Effector memory CD8-positive, alpha-beta T cell (primary cell): ENCODE measurements at places on chromosomes 16 and 17.

- H3K4me1 ChIP-seq: peaks cover 4% of the 10 kb centered on the region
- no peak overlapping the region for H3K4me3 ChIP-seq
- no peaks in the 10 kb centered on the region for H3K36me3 ChIP-seq
- no peak overlapping the region for H3K27ac ChIP-seq
- peaks cover 61% of the 10 kb centered on the region for H3K27me3 ChIP-seq
Measured at GRCh38 chr17:73711184-73711583, 66.9 kb upstream of the SDK2 start.

DNA sequence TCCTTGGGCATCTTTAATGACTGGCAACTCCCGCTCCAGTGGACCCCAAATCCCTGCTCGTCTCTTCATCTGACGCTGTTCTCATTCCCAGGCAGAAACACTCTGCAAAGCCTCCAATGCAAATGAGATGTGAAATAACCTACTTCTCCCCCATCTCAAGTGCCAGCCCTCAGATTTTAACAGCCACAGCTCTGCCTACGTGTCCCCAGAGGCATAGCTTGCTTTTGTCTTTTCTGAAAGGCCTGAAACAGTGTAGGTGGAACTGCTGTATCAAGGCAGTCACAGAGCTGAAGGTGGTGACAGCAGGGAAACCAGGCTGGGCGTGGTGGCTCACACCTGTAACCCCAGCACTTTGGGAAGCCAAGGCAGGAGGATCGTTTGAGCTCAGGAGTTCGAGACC is 14.7 kb downstream of the RPH3AL start:
- H3K27ac ChIP-seq: no peak overlapping the region
- H3K4me1 ChIP-seq: peaks cover 13% of the 10 kb centered on the region
- H3K4me3 ChIP-seq: no peak overlapping the region
- H3K36me3 ChIP-seq: no peaks in the 10 kb centered on the region

DNA sequence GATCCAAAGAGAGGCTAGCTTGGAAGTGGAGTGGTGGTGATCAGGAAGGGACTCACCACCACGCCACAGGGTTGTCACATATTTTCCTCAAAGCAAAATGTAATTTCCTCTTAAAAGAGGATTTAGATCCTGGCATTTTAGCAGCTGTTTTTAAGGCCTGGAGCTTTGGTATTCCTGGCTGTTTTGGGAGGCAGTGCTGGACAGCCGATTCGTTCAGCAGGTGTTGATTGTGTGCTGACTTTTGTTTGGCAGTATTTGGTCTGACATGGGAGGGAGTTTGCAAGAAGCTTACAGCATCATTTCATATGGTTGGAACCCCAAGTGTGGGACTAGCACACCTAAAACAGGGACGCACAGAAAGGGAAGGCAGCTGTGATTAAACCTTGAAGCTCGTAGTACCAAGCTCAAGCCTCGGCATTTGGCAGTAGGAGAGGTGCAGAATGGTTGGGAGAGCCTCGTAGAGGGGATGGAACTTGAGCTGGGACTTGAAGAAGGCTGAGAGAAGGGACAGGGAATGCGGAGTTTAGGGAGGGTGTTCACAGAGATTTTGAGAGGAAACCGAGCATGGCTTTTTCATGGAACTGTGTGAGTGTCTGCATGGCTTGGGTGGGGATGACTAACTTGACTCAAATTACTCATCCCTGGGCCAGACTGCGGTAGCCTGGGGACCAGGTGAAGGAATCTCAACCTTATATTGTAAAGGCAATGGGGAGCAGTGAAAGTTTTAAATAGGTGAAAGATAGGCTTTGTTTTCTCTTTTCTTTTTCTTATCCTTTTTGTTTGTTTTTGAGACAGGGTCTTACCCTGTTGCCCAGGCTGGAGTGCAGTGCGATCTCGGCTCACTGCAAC is 52.3 kb downstream of the RPTOR start:
- H3K4me3 ChIP-seq: no peak overlapping the region
- H3K4me1 ChIP-seq: peaks cover 44% of the 10 kb centered on the region
- no peak for DNase-seq

GRCh38 chr17:2563061-2563460 is 30.4 kb upstream of the PAFAH1B1 start:
- H3K36me3 ChIP-seq: no peaks in the 10 kb centered on the region
- H3K27ac ChIP-seq: no peak overlapping the region
- H3K4me3 ChIP-seq: no peak overlapping the region
- H3K4me1 ChIP-seq: peaks cover 2% of the 10 kb centered on the region
- no peak for DNase-seq
- H3K27me3 ChIP-seq: peaks cover 14% of the 10 kb centered on the region

DNA sequence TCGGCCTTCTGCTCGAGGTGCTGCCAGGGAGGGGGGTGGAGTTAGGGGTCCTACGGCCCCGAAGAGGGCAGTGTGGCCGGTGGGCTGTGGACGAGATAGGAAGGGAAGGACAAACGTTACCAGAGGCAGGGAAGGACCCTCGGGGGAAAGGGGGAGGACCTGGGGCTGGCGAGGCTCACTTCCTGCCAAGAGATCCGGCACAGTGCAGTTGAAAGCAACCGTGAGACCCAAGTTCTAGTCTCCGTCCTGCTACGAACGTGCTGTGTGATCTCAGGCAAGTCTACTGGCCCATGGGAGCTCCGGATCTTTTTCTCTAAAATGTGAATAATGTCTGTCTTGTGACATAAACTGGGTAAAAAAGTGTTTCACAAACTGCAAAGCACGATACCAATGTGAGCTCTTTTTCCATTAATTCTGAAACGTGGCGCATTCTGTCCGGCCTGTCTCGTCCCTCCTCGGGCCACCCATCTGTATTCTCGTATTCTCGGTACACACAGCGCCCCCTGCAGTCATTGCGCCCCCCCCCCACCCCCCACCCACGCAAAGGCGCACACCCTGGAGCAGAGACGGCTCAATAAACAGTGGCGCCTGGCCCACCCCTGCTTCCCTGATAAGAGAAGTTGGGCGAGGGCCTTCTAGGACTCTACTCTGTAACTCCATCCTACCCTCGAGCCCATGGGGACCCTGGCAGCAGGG is 8.8 kb downstream of the CYGB start:
- no peaks in the 10 kb centered on the region for H3K27me3 ChIP-seq
- no peak overlapping the region for H3K4me3 ChIP-seq
- H3K27ac ChIP-seq: peak overlapping the region; percentile 50

- H3K4me1 ChIP-seq: no peaks in the 10 kb centered on the region
- H3K4me3 ChIP-seq: no peak overlapping the region
- H3K36me3 ChIP-seq: no peaks in the 10 kb centered on the region
- H3K27ac ChIP-seq: no peak overlapping the region
- no peak for DNase-seq
- peaks cover 7% of the 10 kb centered on the region for H3K27me3 ChIP-seq
Measured at GRCh38 chr16:55046916-55047315, 116.3 kb downstream of the IRX5 start.

GRCh38 chr16:57245472-57246113 is 534 bp downstream of the ARL2BP start:
- peaks cover 14% of the 10 kb centered on the region for H3K4me1 ChIP-seq
- H3K36me3 ChIP-seq: peaks cover 34% of the 10 kb centered on the region
- H3K27ac ChIP-seq: peak overlapping the region; percentile 95
- peak overlapping the region; percentile 90 for H3K4me3 ChIP-seq

- no peak overlapping the region for H3K4me3 ChIP-seq
- H3K27me3 ChIP-seq: no peaks in the 10 kb centered on the region
- no peak overlapping the region for H3K27ac ChIP-seq
- DNase-seq: no peak
Measured at GRCh38 chr17:35931794-35932425, 1.3 kb upstream of the RDM1 start.

- H3K27me3 ChIP-seq: no peaks in the 10 kb centered on the region
- H3K27ac ChIP-seq: peak overlapping the region; percentile 41
- H3K4me1 ChIP-seq: peaks cover 48% of the 10 kb centered on the region
- no peak overlapping the region for H3K4me3 ChIP-seq
- H3K36me3 ChIP-seq: peaks cover 18% of the 10 kb centered on the region
- no peak for DNase-seq
Measured at GRCh38 chr16:17452922-17453321, 17.8 kb downstream of the XYLT1 start.

DNA sequence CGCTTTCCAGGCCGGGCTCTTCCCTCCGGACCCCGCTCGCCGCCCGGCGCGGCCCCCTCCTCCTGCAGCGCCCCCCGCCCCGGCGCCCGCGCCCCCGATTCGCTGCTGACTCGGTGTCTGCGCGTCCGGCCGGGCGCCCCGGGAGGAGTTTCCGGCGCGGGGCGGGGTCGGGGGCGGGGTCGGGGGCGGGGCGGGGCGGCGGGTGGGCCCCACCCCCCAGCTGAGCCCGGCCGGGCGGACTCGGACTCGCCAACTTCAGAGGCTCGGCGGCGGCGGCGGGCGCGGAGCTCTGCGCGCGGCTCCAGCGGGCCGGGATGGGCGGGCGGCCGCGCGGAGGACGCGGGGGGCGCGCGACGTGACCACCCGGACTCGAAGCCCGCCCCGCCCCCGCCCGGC is at the start of gene METRNL:
TSS of gene METRNL (plus strand) at position 258 of the 396 bp plus-strand sequence. CDS start 207 bp downstream, outside the sequence.
- H3K36me3 ChIP-seq: peaks cover 49% of the 10 kb centered on the region
- H3K4me3 ChIP-seq: peak within 1 kb of the TSS; percentile 62
- peaks cover 30% of the 10 kb centered on the region for H3K4me1 ChIP-seq

DNA sequence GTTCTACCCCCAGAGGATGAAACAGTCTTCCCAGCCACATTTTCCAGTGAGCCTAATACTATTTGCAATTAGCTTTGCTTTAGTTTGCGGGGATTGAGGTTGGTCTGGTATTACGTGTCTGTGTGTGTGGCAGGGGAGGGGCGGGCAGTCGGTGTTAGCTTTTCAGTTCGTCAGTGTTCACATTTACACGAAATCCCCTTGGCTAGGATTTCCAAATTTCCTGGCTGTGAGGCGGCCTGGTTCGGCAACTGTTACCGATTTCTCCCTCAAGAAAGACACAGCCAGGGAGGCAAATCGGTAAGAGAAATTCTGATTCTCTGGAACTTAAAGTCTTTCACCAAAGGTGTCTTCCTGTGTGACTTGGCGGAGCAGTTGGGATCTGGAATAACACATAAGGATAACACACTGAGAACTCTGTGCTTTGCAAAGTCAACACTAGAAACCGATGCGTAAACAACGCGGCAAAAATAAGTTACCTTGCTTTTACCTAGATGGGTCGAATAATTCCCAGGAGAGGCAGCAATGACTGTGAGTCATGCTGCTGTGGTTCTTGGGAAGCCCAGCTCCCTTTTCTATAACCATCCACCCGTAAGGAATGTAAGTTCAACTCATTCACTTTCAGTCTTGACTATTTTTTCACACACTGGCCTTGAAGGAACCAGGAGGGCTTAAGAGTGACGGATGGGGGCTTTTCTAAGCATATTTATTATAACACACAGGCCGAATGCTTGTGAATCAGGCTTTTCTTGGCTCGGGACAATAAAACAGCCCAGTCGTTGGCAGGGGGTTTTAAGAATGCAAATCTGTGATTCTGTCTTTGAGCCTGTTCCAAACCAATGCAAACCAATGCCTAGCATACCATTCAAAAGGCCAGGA is 24.2 kb downstream of the GPRC5B start:
- no peak for DNase-seq
- H3K4me3 ChIP-seq: no peak overlapping the region
- no peaks in the 10 kb centered on the region for H3K27me3 ChIP-seq
- no peaks in the 10 kb centered on the region for H3K36me3 ChIP-seq
- H3K4me1 ChIP-seq: no peaks in the 10 kb centered on the region

DNA sequence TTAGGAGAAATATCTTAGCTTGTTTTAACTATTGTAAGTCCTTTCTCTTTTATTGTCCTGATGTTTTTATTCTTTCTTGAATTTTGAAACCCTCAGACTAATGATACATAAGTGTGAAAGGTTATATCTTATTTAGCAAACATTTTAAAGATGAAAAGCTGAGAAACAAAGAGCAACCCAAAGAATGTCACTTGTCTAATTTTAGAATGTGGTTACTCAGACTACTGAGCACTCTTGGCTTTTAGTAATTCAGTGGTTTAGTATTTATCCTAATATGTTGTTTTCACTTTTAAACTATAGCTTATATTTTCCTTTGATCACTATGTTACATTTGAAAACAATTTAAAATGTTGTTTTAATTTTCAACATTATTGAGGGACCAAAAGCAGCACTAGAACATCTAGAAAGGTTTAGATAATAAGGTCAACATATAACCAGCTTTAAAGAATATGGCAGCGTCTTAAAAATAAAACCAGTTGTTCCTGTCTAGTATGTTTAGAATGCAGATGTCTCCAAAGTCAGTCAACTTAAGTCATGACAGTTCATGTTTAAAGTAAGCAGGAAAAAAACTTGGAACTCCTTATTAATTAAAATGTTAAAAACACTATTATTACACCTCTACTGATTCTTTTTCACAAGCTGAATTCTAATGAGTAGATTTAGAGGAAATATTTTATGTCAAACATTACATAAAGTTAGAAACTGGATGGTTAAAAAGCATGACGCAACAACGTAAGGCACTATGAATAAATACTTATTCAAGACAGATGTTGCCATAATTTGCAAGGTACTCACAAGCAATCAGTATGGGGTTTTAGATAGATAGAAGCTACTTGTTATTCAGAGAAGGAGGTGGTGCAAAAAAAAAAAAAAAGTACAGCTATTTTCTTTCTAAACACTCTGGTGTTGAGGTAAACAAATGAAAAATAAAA is 2.4 kb downstream of the MBTD1 start:
- no peaks in the 10 kb centered on the region for H3K27me3 ChIP-seq
- DNase-seq: no peak
- peaks cover 47% of the 10 kb centered on the region for H3K36me3 ChIP-seq
- peak overlapping the region; percentile 20 for H3K27ac ChIP-seq

DNA sequence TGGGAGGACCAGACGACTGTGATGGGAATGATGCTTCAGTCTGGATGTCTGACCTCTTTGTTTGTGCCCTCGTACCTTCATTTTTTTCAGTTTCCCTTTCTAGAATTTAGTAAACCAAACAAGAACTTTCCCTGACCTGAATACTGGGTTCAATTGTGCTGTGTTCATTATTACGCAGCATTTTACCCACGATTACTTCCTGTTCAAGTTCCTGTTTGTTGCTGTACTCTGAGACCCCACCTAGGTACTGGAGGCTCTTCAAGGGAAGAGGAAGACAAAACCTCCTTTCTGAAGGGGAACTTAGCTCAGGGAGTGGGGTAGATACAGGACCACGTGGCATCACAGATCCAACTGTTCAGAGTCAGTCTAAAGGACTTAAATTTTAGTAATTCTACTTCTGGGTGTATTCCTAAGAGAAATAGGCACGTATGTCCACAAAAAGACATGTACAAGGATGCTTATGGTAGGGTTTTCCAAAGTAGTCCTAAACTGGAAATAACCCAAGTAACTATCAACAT is 9.2 kb upstream of the PRKCB start:
- peak overlapping the region; percentile 96 for H3K27ac ChIP-seq
- H3K36me3 ChIP-seq: peaks cover 3% of the 10 kb centered on the region
- H3K27me3 ChIP-seq: no peaks in the 10 kb centered on the region
- DNase-seq: no peak
- peaks cover 31% of the 10 kb centered on the region for H3K4me1 ChIP-seq
